ENCODE measurements at places on chromosomes 7 and 10.

DNA sequence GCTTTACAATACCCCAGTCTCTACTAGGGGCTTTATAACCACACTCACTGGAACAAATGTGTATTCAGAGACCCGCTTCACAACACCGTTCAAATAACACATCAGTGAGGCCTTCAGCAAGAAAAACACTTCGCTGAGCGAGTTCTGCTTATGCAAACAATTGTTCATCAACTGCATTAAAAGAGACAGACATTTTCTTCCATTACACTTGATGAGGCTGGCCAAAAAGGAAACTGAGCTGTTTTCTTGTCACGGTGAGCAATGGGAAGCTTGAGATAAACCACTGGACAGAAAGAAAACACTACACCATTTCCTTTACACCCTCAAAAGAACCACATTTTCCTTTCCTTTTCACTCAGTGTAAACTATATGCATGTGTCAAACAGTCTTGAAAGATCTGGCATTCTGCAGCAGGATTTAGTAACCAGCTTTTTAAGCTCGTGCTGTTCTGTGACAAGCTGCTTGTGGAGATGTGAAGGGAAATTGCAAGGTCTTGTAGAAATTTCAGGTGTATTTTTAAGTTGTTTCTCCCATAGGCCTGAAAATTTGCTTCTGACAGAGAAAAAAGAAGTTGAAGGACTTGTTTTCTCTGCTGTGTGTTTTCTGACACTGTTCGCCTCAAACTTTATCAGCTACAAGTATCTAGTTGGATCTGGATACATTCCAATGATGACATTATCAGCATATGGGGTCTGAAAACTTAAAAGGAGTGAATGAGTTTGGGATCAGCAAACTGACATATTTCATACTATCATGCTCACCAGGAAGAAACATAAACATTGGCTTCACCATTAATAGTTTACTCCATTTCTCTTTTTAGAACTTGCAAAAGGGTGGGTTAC is 693.1 kb downstream of the PARD3 start:
- DNase-seq: no peak

DNA sequence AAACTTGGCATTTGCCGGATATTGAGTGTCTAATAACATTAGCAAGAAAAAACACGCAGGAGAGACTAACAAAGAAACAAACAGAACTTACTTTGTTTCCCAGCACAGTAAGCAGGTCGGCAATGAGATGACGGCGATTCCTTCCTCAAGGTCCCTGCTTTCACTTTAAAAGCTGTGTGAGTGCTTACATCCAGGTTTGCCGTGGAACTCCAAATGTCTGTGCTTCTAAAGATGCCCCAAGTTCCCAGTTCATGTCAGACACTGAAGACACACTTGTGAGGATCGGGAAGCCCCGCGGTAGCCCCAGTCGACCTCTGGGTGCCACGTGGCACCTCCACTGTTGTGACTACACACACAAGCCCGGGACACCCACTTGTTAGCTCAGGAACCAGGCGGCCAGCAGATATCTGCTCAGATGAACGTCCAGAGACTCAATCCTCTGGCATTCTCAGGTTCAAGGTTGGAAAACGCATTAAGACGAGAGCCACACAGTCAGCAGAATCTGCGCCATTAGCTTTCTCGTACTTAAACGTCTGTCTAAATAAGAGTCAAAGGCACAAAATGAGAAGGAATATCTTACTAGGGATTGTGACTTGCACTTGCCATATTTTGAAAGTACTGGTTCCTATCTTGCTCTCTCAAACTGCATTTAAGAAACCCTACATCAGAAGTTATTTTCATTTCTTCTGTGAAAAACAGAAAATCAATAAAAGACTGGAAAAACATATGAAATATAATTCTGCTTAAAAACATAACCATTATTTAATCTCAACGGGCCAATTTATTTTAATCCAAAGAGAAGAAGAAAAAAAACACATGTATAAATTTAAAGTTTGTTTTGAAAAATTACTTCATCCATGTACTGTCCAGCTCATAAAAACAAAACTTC is 207.6 kb upstream of the KLF14 start:
- DNase-seq: peak; percentile 83

GRCh38 chr10:107576746-107577145 is 412.2 kb upstream of the SORCS1 start:
- no peak for DNase-seq

GRCh38 chr10:120495226-120496009 is 38.4 kb downstream of the PLPP4 start:
- DNase-seq: no peak

- no peak for DNase-seq
Observed at GRCh38 chr7:106499897-106500296, 161.1 kb downstream of the CCDC71L start.

- DNase-seq: no peak
Observed at GRCh38 chr10:117694190-117694589, 151.6 kb downstream of the EMX2 start.

- DNase-seq: no peak
Observed at GRCh38 chr10:630581-631073, 58.8 kb downstream of the DIP2C start.

DNA sequence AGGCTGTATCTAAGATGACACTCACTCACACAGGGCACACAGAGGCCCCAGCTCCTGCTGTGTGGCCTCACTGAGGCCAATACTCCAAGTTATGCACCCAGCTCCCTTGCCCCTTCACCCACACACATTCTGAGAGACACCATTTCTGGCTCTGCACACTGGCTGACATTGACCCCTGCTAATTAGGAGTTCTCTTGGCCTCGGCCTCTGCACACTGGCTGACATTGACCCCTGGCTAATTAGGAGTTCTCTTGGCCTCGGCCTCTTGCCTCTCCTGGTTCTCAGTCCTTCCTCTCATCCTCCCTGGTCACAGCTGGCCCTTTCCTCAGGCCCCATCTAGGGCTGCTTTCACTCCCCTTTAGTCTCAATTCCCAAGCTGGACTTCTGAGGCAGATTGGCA is 97.3 kb downstream of the GRID1 start:
- peak; percentile 27 for DNase-seq

DNA sequence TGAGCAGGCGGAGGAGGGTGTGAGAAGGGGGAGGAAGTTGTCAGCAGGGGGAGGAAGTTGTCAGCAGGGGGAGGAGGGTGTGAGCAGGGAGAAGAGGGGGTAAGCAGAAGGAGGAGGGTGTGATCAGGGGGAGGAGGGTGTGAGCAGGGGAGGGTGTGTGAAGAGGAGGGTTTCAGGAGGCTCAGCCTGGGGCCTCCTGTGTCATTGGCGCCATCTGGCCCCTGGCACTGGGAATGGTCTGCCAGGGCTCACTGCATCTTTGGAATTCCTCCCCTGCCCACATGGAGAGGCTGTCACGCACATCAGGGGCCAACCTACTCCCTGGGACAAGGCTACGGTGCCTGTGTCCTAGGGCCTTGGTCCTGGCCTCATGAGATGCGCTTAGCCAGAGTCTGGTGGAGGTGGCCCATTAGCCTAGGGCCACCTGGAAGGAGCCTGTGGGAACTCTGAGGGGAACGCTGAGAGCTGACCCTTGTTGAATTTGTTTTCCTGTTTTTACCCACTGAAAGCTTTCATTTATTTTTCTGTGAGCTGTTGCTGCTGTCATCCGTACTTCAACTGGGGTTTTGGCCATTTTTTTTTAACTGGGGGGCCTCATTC is 18.0 kb downstream of the CAMK2B start:
- peak; percentile 59 for DNase-seq

DNA sequence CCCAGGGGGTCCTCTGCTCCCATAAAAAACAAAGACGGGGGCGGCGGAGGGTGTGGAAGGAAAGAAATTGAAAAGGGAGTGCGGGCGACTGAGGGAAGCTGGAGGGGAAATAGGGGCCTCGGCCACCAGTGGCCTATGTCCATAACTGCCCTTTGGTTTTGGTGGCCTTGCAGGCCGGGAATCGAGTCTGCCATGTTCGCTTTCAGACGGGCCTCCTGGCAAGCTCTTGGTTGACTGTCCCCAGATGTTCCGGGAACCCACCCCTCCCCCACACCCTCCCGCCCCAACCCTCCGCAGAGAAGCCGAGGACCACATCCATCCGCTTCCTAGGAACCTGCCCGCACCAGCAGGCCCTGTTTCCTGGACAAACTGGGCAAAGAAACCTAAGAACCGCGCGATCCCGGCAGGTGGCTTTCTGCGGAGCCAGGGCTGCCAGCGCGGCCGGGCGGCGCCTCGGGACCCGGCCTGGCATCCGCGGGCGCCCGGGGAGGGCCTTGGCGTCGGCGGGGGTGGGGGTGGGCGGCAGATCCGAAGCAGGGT is 20.0 kb upstream of the GATA3 start:
- DNase-seq: peak; percentile 68

DNA sequence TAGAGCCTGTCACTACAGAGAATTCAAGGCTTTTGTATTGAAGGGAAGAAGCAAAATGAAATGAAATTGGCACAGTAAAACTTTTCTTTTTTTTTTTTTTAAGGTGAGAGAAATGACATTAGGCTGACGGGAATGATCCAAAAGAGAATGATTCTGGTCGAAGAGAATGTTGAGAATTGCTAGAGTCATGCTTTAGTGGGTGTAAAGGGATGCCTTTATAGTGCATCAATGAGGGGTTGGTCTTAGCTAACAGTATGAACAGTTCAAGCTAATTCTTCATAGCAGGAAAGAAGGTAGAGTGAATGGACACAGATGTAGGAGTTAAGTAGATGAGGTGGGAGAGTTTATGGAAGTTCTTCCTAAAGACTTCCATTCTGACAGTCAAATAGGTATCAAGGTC is 32.3 kb upstream of the LSM8 start:
- DNase-seq: no peak

GRCh38 chr10:90447831-90448230 is 410.0 kb downstream of the HTR7 start:
- no peak for DNase-seq

GRCh38 chr7:159024280-159024951 is 120.3 kb downstream of the VIPR2 start:
- DNase-seq: peak; percentile 53

DNA sequence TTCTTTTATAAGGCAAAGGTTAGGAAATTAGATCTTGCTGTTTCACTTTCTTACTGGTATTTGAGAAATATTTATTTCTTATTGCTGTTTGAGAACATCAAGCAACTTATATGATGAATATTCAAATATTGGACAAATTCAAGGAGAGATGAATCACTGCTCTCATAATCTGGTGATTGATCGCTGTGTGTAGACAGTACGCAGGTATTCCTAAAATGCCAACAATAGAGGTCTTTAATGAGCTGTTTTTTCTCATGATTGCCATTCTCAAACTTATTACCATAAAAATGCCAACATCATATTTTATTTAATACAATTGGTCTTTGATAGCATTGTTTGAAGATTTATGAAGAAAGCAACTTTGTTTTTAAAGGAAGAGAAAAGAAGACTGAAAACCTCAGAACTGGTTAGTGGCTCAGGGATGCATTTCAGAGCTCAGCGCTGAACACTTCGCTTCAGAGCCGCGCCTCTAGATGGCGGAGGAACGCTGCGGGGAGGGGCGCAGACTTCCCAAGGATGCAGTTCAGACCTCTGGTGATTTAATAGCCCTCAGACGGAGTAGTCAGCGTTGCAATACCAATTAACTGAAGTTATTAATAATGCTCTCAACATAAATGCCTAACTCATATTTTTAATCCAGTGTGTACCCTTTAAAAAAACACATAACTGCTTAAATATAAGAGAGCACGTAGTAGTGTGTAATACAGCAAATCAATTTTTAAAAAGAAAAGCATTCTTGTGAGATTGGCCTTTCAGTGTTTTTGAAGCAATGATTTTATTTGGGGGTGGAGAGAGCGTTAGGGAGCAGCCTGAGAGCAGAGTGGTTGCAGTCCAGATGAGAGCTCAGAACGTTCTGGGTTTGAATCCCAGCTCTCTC is 38.5 kb upstream of the STEAP4 start:
- no peak for DNase-seq

GRCh38 chr10:15370856-15371701 is at the start of gene FAM171A1:
TSS of gene FAM171A1 (minus strand) at chr10:15371289. CDS start at chr10:15371052, 237 bp downstream.
- DNase-seq: peak; percentile 85

DNA sequence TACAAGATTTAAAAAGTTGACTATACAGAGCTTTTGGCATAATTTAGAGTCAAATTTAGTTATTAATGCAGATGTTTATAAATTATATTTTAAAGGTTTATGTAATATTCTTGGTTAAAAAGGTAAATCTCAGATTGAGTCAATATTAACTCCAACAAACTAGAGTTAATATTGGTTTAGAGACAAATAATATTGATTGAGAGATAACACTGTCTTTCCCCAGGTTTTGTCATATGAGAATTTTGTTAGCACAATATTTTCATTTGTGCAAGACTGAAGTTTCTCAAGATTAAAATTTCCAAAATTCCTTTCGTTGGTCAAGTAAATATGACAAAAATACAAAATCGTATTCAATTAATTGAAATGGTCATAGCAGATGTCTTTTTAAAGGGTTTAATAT is 12.9 kb upstream of the AKR1D1 start:
- no peak for DNase-seq

- DNase-seq: no peak
Observed at GRCh38 chr10:120436439-120437112, 20.5 kb upstream of the PLPP4 start.

GRCh38 chr7:69599286-69599954 is 1.1 kb downstream of the AUTS2 start:
- no peak for DNase-seq

DNA sequence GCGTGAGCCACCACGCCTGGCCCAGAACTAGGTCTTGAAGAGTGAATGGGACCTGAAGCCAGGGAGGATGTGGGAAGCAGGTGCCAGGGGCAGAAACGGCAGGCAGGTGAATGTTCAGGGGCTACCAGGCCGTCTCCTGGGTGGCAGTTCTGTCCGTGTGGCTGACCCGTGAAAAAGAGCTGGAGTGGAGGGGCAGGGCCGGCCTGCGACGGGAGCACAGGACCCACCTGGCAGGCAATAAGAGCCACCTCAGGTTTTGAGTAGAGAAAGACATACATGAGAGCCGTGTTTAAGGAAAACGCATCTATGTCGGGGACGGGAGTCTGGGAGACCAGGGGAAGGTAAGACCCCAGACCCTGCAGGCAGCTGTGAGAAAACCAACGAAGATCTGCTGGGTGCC is 70.7 kb upstream of the ATP6V0A4 start:
- DNase-seq: no peak

Data from activated effector memory CD4-positive, alpha-beta T cell treated with anti-CD3 and anti-CD28 coated beads, Interleukin-2, amount 50 U/mL, for 16 hours (primary cell).